Activated T-helper 1 cell treated with anti-CD3 and anti-CD28 coated beads, Interleukin-2, amount 50 U/mL, for 16 hours (primary cell): ENCODE measurements at places on chromosomes 12 and 14.

DNA sequence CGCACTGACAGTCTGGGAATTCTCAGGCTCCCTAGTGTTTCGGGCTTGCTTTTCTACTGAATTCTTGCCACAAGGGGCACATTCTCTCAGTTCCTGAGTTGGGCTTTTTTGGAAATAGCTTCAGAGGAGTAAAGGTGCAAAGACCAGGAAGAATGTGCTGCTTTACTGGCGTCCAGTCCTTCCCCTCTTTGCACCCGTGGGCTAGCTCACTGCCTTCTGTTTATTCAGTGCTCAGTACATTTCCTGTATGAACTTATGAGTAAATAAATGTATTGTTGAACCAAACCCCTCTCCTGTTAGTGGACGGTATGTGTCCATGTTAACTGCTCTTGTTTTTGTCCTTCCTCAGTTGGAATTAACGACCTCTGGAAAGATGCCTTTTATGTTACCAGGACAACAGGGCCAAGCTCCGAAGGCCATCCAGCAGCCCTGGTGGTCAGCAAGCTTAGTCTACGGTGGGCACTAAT, 24.0 kb downstream of the GSG1 start:
- DNase-seq = no peak

- no peak for DNase-seq
These were observed 335.7 kb downstream of the BMP4 start for GRCh38 chr14:53620890-53621289.

DNA sequence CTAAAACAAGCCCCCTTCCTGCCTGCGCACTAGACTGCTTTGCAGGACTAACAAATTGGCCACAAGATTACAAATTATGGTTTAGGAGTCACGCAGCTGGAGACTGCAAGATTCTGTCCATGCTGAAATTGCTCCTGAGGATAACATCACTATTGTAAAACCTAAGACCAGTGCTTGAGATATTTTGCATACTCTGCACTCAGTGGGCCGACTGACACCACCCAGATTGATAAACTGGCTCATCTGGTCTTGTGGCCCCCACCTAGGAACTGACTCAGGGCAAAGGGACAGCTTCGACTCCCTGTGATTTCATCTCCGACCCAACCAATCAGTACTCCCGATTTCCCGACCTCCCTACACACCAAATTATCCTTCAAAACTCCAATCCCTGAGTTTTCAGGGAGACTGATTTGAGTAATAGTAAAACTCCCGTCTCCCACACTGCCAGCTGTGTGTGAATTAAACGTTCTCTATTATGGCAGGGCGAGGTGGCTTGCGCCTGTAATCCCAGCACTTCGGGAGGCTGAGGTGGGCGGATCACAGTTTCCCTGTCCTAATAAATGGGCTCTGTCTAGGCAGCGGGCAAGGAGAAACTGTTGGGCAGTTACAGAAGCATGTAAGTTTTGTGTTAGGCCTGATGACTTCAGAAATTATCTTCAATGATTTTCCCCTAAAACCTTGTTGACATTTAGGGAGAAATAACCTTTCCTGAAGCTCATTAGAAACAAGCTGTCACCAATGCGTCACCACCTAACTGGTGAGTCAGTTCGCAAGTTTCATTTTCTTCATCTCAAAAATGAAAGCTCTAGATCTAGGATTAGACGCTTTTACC, 5.3 kb upstream of the UBC start:
- peak; percentile 24 for DNase-seq

- no peak for DNase-seq
These were observed 32.9 kb downstream of the ARID2 start for GRCh38 chr12:45762185-45763110.

DNA sequence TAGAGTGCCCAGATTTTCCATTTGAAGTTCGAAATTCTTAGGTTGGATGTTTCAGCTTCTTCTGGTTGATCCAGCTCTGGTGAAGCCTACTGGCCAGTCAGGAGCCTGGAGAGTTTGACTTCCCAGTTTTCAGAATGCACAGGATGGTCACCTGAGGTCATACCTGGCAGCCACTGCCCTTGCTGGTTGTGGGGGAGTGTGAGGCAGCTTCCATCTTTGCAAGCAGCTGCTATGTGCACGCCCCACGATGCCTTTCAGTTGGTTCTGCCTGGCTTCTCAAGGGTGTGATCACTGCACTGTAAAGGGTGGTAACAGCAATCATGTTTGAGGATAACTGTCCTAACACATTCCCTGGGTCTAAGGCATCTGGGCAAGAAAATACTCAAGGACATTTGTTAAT, 15.4 kb downstream of the CCDC92 start:
- DNase-seq = no peak

DNA sequence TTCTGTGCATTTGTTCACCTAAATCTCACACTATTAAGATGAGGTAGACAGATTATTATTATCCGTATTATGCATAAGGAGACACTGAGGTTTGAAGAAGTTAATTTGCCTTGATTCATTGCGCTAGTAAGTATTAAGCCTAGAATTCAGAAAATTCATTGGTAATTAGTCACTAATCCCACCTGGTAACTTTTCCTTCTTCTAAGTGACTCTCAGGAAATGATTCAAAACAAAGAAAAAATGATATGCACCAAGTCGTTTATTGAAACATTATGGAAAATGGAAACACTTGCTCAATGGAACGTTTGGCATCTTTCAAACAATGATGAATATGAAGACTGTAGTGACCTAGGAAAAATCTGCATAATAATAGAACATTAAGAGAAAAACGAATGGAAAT, 15.2 kb downstream of the RFX4 start:
- no peak for DNase-seq

GRCh38 chr14:97380539-97380941, 583.4 kb downstream of the VRK1 start:
- DNase-seq = no peak

DNA sequence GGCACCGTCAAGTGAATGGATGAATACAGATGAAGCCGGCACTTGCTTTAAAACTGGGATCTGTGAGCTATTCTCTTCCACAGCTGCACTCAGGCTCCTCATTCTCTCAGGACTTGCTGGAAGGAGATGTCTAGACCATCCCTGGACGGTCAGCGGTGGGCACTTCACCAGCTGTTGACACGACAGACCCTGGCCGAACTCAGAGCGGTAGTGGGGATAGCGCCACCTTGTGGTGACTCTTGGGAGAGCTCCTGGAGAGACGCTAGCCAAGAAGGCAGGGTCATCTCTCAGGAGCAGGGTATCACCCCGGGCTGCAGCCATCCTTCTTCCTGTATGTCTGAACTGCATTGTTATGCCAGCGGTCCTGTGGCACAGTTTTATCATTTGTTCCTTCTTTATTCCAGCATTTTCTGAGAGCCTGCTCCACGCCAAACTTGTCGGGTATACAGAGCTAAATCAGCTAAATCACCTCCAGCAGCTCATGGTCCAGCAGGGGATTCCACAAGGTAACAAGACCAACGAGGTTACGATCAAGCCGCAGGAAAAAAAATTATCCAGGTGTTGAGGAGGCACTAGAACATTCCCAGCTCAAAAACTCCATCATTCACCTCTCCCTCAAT, 10.0 kb downstream of the WNT1 start:
- DNase-seq = peak; percentile 71

GRCh38 chr14:36028218-36028617, 148.3 kb downstream of the PTCSC3 start:
- DNase-seq = no peak

- DNase-seq = no peak
These were observed 390.1 kb downstream of the DPF3 start for GRCh38 chr14:72503696-72504368.

- DNase-seq = no peak
These were observed 5.7 kb downstream of the ETFRF1 start for GRCh38 chr12:25200703-25201102.

DNA sequence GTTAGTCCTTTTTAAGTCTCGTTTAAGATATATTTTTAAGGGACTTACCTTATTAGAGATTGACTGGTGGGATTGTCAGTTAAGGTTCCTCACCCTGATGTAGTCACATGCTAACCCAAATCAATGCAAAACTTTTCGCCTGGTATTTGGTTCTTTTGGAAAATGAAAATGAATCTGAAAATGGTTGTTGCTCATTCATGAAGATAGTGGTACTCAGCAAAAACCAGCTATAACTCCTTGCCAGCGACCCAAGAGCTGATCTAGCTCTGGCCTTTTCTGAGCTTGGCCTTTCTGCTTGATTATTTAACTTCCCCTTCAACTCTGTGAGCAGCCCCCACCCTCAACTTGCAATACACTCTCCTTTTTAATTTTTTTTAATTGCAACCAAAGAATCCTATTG, 85.0 kb upstream of the GTF2A1 start:
- DNase-seq = no peak

- DNase-seq = no peak
These were observed 7.6 kb upstream of the ORAI1 start for GRCh38 chr12:121618659-121619233.

DNA sequence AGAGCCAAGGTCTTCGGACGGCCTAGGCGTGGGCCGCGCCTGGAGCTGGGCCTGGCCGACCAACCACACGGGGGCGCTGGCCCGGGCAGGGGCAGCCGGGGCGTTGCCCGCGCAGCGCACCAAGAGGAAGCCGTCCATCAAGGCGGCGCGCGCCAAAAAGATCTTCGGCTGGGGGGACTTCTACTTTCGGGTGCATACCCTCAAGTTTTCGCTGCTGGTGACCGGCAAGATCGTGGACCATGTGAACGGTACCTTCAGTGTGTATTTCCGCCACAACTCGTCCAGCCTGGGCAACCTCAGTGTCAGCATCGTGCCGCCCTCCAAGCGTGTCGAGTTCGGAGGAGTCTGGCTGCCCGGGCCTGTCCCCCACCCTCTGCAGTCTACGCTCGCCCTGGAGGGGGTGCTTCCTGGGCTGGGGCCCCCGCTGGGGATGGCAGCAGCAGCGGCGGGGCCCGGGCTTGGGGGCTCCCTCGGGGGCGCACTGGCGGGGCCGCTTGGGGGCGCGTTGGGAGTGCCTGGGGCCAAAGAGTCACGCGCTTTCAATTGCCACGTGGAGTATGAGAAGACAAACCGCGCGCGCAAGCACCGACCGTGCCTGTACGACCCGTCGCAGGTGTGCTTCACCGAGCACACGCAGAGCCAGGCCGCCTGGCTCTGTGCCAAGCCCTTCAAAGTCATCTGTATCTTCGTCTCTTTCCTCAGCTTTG, 4.4 kb upstream of the SHMT2 start:
- DNase-seq = no peak

GRCh38 chr14:32481707-32482106, 152.6 kb downstream of the AKAP6 start:
- no peak for DNase-seq

DNA sequence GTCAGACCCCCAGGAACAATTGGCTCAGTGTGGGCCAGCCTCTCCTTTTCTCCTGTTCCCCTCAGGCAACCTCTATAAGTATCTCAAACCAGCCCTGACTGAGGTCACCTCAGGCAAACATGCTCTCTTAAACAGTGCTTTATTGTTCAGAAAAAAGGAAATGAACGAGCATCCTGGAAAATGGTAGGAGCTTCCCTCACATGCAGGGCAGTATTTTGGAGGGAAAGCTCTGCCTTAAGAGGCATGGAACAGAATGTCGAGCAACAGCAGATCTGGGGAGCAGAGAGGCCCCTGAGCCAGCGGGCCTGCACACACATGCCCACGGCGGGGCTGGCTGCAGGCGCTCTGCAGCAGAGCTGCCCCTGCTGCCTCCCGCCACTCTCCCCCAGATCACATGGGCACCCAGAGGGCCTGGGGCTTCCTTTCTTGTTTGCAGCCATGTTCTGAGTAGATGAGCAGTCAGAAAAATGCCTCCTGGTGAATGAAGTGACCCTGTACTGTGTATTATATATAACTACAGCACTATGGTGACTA, 42.0 kb downstream of the MOK start:
- no peak for DNase-seq

DNA sequence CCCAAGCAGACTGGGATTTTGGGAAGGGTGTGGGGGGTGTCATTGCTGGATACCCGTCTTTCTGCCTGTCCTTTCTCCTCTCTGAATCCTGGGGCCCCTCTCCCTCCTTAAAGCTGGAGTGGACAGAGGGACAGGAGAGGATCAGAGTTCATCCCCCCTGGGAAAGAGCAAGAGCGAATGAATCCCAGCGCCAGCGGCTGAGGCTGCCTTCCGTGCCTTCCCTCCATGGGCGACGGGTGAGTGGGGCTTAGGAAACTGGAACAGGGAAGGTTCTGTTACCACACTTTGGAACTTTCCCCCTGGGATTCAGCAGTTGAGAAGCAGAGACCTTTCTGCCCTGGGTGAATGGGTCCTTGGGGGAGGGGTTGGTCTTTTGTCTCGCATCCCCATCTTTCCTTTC, 16.2 kb upstream of the RIN3 start:
- DNase-seq = no peak

GRCh38 chr14:64830961-64831360, 48.7 kb downstream of the SPTB start:
- no peak for DNase-seq

DNA sequence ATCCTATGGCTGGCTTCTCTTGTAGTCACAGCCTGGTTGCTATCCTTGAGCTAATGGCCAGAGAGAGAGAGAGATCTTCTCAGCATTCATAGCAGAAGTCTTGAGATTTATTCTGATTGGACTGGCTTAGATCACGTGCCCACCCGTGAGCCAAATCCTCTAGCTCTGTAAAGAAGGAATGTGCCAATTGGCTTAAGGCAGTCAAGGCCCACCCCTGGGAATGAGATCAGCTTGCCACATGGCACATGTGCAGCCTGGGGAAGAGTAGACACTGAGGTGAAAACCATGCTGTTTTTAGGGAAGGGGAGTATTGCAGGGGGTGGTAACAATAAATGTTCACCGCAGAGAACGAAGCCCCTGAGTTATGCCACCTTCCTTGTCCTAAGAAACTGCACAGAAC, 36.3 kb downstream of the PLEKHG7 start:
- DNase-seq = no peak

DNA sequence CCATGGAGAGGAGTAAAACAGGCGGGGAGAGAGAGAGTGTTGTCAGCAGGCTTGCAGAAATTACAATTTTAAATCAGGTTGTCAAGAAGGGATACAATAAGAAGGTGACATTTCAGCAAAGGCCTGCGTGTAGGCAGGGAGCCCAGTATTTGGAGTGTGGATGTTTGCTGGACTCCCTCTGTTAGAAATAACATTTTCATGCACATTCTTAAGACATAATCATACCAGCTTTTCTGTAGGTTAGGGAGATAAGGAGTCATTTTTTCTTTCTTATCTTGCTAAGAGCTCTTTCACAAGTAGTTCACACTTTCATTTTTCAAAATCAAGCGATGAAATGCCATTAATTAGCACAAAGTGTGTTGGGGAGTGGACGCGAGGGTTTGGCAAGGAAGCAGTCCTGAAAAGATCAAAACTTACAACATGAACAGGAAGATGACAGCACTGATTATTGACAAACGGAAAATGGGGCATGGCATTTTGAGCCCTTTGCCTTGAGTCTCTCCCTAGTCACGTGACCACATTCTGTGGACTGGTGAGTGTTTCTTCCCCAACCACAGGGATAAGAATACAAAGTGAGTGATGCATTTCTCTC, 160.2 kb downstream of the DAD1 start:
- no peak for DNase-seq
